HT1080 (cell line): ENCODE measurements at places on chromosomes 1 and 21.

DNA sequence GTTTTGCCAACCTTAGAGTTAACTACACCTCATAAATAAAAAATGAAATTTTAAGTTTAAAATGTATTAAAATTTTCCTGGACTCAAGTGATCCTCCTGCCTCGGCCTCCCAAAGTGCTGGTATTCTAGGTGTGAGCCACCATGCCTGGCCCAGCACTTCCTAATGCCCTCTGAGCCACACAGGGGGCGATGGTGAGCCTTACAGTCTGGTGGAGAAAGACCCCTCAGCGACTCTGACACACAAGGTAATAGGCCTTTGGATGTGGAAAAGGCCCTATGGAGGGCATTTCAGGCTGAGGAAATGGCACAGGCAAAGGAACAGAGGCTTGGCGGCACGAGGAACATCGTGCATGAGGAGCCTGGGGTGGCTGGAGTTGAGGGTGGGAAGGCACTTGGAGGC is 6.7 kb downstream of the CITED4 start:
- no peak for DNase-seq

DNA sequence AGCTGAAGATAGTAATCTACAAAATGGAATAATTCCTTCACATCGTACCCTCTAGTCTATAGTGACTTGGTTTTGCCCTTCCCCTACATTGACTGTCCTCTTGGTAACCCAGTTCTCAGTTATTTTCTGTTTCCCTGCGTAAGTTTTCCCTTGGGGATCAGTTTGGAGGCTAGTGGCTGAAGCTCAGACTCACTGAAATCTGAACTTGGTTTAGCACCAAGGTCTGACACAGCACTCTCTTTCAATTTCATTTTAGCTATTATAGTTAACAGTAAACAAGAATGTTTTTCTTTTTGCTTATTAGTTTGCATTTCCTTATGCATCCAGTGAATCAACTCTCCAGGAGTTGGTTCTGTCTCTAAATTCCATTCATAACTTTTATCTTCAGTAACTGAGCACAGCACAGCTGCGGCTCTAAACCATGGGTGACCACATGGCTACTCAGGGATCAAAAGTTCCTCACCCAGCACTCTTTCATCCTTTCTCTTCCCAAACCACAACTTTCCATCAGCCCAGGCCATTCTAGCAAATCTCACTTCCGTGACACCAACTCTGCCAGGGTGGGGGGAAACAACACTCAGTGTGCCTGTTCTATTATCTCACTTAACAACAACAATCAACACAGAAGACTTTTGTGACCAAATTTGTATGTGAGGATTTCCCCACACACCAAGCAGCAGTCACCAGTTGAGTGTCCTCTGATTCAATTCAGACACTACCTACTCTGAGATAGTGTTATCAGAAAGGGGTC is 17.6 kb upstream of the IFI6 start:
- DNase-seq: no peak

DNA sequence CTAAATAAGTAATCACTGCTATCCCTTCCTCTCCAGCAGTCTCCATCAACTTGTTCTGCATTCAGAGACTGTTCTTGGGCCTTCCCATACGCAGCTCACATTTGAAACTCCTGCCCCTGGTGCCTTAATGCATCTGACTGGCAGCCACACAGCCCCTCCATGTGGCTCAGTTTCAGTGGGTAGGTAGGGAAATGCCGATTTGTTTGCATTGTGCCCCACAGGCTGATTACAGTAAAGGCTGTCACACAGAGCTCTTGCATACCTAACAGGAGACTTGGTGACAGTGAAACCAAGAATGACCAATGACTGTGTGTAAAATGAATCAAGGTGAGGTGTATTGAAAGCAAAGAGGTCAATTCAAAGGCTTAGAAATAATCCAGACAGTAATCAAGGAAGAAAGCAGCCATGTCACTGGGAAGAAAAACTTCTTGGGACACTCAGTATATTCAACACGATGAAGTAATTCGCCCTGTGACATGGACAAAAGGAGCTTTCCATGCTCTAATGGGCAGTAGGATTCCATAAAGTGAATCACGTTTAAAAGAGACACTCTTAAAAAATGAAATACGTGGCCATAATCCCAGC is 12.7 kb upstream of the B3GALNT2 start:
- no peak for DNase-seq

- DNase-seq: peak; percentile 8
Measured at GRCh38 chr1:4108331-4108730, 208.3 kb upstream of the C1orf174 start.

DNA sequence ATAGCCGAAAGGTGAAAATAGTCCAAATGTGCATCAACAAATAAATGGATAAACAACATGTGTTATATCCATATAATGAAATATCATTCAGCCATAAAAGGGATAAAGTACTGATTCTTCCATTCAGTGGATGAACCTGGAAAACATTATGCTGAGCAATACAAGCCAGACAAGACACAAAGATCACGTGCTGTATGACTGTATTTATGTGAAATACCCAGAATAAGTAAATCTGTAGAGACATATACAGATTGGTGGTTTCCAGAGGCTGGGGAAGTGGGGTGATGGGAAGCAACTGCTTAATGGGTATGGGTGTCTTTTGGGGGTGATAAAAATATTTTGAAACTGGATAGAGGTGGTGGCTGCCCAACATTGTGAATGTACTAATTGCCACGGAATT is 13.3 kb upstream of the GSTM4 start:
- DNase-seq: no peak

DNA sequence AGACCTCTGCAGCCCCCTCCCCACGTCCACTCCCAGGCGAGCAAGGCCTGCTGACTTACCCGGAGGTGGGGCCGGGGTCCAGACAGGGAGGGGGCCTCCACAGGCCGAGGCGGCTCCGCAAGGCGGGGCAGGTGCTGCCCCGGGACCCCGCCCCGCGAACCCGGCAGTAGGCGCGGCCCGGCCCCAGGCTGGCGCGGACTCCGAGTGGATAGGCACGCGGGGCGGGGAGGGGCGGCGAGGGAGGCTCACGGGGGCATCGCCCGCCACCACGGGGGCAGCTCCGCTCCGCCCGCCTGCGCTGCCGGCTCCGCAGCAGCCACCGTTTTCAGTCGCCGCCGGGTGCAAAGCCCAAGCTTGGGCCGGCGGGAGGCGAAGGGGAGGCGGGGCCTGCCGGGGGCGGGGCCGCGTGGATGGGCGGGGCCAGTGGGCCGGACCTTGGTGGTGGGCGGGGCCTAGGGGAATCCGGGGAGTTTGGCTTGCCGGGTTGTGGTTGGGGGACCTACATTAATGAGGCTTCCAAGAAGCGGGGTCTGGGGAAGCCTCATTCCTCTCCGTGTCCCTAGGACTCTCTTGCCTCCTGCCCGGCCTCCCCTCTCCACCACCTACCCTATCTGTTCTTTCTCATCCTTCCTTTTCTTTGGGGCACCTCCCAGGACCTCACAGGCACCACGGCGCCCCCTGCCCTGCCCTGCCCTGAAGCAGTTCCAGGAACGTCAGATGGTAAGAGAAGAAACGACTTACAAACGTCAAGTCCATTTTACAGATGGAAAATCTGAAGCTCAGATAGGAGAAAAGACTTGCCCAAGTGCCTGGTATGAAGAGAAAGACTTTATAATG is at the start of gene RIMS3:
Gene RIMS3, minus strand, starts transcription at position 348 of the 837 bp plus-strand sequence. CDS start 23,757 bp downstream, outside the sequence.
- peak; percentile 50 for DNase-seq

DNA sequence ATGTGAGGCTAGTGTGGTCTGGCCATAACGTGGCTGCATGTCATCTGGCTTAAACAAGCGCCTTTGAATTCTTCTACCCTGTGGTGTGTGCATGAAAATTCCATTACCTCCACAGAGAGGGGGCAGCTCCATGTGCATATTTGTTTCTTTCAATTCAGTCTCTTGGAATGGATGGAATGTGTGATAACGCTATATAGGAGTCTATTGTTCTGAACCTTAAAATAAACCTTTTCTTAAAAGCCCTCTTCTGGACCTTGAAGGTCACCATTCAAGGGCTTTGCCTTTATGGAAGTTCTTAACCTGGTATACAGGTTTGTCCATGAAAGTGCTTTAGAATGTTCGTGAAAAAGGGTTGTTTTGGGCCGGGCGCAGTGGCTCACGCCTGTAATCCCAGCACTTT is 118.2 kb upstream of the ADGRL2 start:
- peak; percentile 20 for DNase-seq

GRCh38 chr1:2506007-2506860 is 20.2 kb downstream of the PANK4 start:
- no peak for DNase-seq

DNA sequence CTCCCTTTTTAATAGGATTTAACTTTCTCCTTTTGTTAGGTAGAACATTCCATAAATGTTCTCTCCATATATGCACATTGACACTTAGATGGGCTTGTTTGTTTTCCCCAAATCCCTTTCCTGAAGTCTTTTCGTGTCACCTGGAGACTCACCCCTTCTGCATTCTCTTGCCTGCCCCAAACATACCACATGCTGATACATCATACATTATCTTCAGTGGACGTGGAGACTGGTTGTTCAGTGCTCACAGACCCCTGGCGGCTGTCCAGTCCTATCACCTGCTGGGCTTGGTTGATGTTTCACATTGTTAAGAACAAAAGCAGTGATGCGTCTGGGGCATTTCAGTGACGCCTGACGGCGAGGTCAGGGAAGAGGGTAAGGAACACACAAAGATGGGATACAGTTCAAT is 22.2 kb downstream of the FMOD start:
- DNase-seq: no peak

- peak; percentile 60 for DNase-seq
Measured at GRCh38 chr1:150560011-150560438, 10.8 kb downstream of the ADAMTSL4 start.

GRCh38 chr1:32695098-32695904 is 7.3 kb downstream of the SYNC start:
- peak; percentile 69 for DNase-seq

DNA sequence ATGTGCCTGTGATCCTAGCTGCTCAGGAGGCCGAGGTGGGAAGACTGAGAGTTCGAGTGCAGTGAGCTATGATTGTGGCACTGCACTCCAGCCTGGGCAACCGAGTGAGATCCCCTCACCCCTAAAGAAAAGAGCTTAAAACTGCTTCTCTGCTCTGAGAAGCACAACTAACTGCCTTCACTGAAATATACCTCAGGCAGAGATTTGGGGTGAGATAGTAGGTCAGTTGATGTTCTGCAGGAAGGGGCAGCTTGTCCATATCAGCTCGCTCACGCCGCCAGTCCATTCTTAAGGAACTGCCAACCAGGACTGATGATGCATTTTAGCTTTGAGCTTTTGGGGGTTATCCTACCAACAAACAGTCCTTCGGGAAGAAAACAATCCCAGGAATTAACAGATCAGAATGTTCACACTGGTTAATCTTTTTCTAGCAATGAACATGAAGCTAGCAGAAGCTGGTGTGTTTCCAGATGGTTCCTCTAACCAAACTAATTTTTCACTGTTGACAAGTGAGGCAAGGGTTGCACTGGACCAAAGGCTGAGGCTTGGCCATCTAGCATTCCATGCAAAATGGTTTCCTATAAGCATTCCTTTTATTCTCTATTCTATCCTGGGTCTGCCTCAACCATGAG is 31.6 kb downstream of the LHX4 start:
- no peak for DNase-seq

DNA sequence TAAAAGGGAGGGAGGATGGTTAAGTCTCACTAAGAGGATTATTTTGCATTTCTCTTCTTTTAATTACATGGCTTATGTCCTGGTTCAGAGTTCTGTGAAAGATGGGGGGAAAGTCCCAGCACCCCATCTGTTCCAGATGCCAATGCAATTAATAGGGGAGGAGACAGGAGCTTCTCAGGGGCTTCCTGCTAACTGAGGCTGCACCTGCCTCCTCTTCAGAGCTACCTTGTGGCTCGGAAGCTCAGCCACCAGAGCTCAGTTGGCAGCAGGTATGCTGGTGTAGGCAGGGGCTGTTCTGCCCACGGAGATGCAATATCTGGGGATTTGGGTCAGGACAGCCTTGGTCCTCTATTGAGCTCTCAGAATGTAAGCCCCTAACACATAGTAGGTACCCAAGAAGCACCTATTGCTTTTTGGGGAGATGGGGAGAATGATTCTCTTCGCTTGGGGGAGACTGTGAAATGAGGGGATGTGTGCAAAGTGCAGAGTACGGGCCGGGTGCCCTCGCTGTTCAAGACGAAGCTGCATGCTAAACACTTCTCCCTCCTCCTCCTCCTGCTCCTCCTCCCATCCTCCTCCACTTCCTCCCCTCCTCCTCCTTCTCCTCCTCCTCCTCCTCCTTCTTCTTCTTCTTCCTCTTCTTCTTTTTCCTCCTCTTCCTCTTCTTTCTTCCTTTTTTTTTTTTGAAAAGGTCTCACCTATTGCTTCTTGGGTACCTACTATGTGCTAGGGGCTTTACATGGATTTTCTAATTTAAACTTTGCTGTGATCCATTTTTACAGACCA is 279.0 kb downstream of the PTPRU start:
- no peak for DNase-seq
